ENCODE measurements at places on chromosomes 12 and 14. TPM values are rescaled to one million over a fixed set of nuclear protein-coding genes. Genes with fewer than 3 reads are reported as not detected.

GRCh38 chr12:2834581-2835491, at the start of gene NRIP2:
NRIP2 (minus strand) TSS chr12:2835035; CDS start chr12:2834983, 52 bp downstream.
- no peak for DNase-seq
- no peaks in the 10 kb centered on the region for H3K27me3 ChIP-seq
- no peaks in the 10 kb centered on the region for H3K4me1 ChIP-seq
- H3K4me3 ChIP-seq = no peak within 1 kb of the TSS

TMEM63C gene
- not detected for polyA plus RNA-seq

SPTB gene
- polyA plus RNA-seq = 17.1 TPM

NFKBIA gene
- polyA plus RNA-seq = 18.2 TPM

GRCh38 chr14:97077687-97078086, 280.5 kb downstream of the VRK1 start:
- H3K4me3 ChIP-seq = no peak overlapping the region
- H3K27ac ChIP-seq = no peak overlapping the region

DNA sequence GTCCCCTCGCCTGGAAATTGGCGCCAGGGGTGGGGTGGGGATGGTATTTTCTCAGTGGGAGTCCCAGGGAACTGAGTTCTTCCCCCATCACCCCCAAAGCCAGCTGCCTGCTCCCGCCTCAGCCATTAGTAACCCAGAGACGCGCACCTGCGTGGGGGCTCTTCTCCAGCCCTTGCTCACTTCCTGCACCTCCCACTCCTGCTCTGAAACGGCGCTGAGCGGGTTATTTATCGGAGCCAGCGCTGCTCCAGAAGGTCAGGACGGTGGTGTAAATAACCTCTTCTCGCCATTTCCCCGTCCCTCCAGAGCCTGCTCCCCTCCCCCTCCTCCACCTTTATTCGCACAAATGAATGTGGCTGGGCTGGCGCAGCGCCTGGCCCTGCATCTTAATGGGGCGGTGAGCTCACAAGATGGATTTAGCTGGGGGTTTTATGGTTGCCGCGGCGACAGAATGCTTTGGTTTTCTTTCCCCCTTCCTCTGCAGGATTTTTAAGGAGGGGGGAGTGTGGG, 12.2 kb downstream of the GPR84 start:
- H3K4me3 ChIP-seq = no peak overlapping the region
- H3K27ac ChIP-seq = peak overlapping the region; percentile 58
- peaks cover 50% of the 10 kb centered on the region for H3K4me1 ChIP-seq
- DNase-seq = peak; percentile 47

CLEC9A gene
- not detected for polyA plus RNA-seq

DNA sequence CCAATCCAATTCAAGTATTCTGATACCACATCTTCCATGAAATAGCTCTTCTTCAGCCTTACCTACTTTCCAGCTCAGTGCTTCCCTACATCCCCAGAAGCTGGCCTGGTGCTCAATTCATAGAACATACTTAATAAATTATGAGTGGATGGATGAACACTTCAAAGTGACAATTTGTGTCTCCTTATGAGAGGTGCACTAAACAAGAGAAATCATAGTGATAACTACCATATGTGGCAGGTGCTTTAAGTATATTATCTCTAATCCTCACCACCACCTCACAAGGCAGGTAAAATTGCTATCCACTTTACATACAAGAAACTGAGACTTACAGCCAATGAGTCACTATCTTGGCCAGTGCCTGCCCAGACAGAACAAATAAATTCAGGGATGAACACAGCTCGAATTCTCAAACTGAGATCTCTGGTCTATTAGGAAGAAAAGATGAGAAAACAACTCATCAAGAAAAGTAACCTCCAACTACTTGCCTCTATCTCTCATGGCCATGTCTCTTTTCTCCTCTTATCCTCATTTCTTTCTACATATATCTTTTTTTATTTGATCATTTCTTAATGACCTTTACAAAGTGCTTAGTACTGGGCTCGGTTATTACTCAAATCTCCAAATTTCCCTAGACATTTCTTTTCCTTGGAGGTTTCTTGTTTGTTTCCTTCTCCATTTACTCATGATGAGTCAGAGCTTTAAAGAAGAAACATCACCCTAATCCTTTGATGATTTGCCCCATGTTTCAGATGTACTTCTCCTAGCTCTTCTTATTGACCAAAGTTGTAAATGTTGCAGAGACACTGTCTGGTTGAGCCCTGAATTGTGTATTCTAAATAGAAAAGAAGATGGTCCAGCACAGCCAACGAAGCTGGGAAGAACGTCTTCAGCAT, 161.5 kb downstream of the RPS29 start:
- no peaks in the 10 kb centered on the region for H3K4me1 ChIP-seq
- no peaks in the 10 kb centered on the region for H3K36me3 ChIP-seq
- DNase-seq = no peak
- H3K4me3 ChIP-seq = no peak overlapping the region
- H3K27me3 ChIP-seq = no peaks in the 10 kb centered on the region
- no peak overlapping the region for H3K27ac ChIP-seq

- no peak overlapping the region for H3K4me3 ChIP-seq
- H3K27ac ChIP-seq = no peak overlapping the region
- DNase-seq = no peak
- peaks cover 56% of the 10 kb centered on the region for H3K27me3 ChIP-seq
Measured at GRCh38 chr14:101131451-101131916, 228.0 kb upstream of the RTL1 start.

DNA sequence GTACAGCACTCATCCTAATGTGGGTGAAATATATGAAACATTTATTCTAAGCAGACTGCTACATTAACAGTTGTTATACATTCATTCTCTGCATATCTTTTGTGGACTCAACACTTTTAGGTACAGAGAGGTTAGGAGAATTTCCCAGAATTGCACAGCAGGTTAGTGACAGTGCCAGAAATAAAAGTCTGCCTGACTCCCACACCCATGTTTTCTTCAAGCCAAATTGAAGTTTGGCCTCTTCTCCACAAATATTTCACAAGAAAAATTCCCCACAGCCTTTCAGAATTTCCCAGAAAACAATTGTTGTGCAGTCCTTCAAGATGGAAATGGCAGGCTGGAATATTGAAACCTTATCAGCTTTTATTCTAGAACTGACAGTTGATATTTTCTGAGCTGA, 464.8 kb downstream of the RAD51B start:
- H3K4me1 ChIP-seq = no peaks in the 10 kb centered on the region
- no peak for DNase-seq
- no peak overlapping the region for H3K27ac ChIP-seq
- no peaks in the 10 kb centered on the region for H3K27me3 ChIP-seq
- no peaks in the 10 kb centered on the region for H3K36me3 ChIP-seq
- no peak overlapping the region for H3K4me3 ChIP-seq

DNA sequence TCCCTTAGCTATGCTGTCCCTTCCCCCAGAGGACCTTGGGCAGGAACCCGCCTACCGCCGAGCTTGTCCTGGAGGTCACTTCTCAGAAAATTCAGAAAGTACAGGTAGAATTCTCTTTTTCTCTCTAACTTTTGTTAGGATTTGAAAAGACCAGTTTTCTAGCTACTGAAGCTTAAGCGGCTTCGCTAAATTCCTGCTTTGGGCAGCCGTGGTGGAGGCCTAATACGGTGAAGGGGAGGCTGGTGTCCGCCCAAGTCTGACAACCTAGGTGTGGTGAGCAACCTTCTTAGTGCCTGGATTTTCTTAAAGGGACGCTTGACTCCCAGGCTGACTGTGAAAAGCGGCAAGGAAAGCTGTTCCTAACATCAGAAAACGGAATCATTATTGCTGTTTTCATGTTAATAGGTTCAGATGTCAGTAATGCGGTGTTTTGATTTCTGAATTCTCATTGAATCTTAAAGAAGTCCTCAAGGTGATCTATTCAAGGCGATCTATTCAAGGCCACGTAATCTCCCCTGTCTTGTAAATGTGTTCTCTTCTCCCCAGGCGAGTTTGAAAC, 835 bp downstream of the FGD4 start:
- peaks cover 4% of the 10 kb centered on the region for H3K4me1 ChIP-seq
- H3K4me3 ChIP-seq = peak overlapping the region; percentile 57
- peak; percentile 7 for DNase-seq
- H3K36me3 ChIP-seq = no peaks in the 10 kb centered on the region
- H3K27ac ChIP-seq = no peak overlapping the region

KIF5A gene
- 17.7 TPM for polyA plus RNA-seq

DNA sequence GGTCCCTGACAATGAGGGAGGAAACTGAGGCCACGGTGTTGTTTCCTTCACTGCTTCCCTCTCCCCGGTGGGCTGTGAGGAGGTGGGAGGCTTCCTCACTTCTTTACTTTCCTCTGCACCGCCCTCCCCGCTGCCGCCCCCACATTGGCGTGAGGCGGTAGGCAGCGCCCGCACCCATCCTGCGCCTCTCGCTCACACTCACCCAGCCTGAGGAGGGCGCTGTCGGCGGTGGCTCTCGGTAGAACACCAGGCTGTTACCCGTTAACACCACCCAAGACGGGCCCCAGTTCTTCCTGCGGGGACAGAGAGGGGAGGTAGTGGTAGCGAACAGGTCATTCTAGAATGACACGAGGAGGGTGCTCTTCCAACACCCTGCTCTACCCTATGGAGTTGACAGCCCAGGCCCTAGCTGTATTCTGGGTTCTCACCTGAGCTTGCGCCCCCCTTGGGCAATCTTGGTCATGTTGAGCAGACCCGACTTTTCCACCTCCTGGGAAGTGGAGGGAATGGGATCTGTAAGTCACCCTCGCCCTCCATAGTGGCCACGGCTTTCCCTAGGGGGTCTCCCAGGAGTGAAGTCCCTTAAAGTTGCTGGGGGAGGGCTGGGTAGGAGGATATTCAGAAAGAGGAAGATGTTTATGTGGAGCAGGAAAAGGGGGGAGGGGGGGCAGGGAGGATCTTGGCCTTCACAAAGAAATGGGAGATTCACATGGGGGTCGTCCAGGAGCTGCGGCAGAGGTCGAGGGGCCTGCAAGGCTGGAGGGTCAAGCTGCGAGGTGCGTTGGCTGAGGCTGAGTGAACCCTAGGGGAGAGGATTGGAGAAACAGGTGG, 3.3 kb downstream of the ARHGAP9 start:
- H3K4me3 ChIP-seq = no peak overlapping the region
- H3K27me3 ChIP-seq = no peaks in the 10 kb centered on the region
- H3K27ac ChIP-seq = no peak overlapping the region
- H3K36me3 ChIP-seq = no peaks in the 10 kb centered on the region
- DNase-seq = no peak
- peaks cover 39% of the 10 kb centered on the region for H3K4me1 ChIP-seq

Data from K562 (cell line).